Heart left ventricle (tissue), 16 donors: ENCODE measurements at places on chromosomes 5 and 9. TPM values are rescaled to one million over a fixed set of nuclear protein-coding genes. Genes with fewer than 3 reads are reported as not detected.

DNA sequence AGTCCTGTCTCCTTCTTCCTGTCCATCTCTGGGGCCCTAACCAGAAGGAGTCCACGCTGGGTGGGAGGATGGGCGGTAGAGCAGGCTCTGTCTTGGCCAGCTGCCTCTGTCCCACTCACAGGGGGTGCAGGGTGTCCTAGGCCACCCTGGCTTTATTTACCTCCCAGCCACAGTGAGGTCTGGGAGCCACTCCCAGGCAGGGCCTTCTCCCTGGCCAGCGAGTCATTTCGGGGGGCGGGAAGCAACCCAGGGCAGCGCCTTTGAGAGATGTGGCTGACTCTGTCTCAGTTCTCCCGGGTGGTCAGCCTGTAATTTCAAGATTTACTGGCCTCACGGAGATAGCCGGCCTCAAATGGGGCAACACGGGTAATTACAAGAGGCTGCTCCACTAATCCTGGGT, 67.4 kb upstream of the PTCH1 start:
- no peak overlapping the region for H3K27ac ChIP-seq
- H3K27me3 ChIP-seq, result no peaks in the 10 kb centered on the region
- no peaks in the 10 kb centered on the region for H3K36me3 ChIP-seq
- H3K4me1 ChIP-seq, result no peaks in the 10 kb centered on the region

DNA sequence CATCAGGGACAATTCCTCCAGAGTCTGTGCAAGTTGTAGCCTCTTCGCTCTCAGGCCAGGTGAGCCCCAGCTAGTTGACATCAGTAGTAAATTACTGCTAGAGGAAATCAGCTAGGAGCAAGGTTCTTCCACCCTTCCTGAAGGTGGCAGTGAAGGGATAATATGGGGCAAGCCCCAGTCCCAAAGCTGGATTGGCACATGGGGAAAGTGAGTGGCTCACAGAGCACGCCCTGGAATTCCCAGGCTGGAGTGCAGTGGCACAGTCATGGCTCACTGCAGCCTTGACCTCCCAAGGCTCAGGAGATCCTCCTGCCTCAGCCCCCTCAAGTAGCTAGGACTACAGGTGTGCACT, 82.1 kb downstream of the CYFIP2 start:
- H3K27ac ChIP-seq, result no peak overlapping the region
- no peak for DNase-seq
- no peak overlapping the region for H3K4me3 ChIP-seq
- H3K4me1 ChIP-seq, result no peaks in the 10 kb centered on the region
- H3K36me3 ChIP-seq, result no peaks in the 10 kb centered on the region

GRCh38 chr5:146040527-146040926, 64.8 kb downstream of the PLAC8L1 start:
- H3K27ac ChIP-seq, result peak overlapping the region; percentile 54
- no peaks in the 10 kb centered on the region for H3K27me3 ChIP-seq
- peak; percentile 45 for DNase-seq

DNA sequence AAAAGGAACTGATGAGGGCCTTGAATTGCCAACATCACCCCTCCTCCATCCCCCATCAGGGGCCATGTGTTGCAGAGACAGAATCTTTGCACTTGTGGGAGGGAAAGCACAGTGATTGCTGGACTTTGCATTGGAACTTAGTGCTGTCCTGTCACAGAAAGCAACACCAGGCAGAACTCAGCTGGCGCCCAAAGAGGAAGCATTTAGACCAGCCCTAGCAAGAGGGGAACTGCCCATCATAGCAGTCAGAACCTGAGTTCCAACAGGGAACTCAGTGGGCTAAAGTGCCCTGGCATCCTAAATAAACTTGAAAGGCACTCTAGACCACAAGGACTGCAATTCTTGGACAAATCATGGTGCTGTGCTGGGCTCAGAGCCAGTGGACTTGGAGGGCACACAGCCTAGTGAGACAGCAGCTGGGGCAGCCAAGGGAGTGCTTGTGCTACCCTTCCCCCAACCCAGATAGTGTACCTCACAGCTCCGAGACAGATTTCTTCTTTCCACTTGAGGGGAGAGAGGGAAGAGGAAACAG, 128.1 kb downstream of the ACTL7B start:
- no peak overlapping the region for H3K4me3 ChIP-seq
- DNase-seq, result peak; percentile 72
- no peaks in the 10 kb centered on the region for H3K4me1 ChIP-seq
- H3K27ac ChIP-seq, result no peak overlapping the region

GRCh38 chr5:68554571-68555279, 339.2 kb downstream of the PIK3R1 start:
- H3K4me3 ChIP-seq, result no peak overlapping the region
- no peak overlapping the region for H3K27ac ChIP-seq
- H3K4me1 ChIP-seq, result no peaks in the 10 kb centered on the region
- H3K36me3 ChIP-seq, result no peaks in the 10 kb centered on the region

GRCh38 chr5:106399391-106399790, 1271.3 kb downstream of the EFNA5 start:
- no peak overlapping the region for H3K27ac ChIP-seq
- H3K4me3 ChIP-seq, result no peak overlapping the region
- no peaks in the 10 kb centered on the region for H3K27me3 ChIP-seq
- H3K4me1 ChIP-seq, result no peaks in the 10 kb centered on the region

DNA sequence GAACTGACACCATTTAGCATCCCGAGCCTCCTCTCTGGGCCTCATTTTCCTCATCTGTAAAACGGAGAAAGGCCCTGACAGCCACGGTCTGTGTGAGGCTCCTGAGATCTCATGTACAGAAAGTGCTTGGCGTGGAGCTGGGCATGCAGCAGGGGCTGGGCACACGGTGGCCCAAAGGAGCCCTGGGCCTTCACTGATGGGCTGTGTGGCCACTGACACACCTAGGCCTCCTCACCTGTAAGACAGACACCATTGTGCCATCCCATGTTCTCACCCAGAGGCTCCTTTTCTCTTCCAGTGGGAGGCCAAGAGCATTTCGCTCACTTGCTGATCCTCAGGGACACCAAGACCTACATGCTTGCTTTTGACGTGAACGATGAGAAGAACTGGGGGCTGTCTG, 1.6 kb downstream of the ORM1 start:
- no peaks in the 10 kb centered on the region for H3K4me1 ChIP-seq
- H3K36me3 ChIP-seq, result no peaks in the 10 kb centered on the region
- no peak overlapping the region for H3K27ac ChIP-seq
- DNase-seq, result no peak
- no peaks in the 10 kb centered on the region for H3K27me3 ChIP-seq
- H3K4me3 ChIP-seq, result no peak overlapping the region

DNA sequence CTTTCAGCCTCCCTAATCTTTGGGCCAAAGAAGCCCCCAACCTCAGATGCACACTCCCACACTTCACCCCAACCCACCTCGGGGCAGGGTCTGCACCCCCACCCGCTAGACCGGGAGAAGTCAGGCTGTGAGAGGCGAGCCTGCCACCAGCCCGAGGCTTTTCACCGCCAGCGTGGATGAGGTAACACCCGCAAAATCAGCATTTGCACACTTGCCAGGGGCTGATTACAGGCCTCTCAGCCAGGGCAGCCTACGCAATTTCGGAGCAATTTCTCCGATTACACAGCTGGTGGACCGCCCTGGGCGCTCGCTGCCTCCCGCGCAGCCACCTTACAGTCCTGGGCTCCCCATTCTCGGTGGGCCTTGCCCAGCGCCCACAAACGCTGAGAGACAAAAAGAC, 68.5 kb downstream of the FOXD1 start:
- H3K36me3 ChIP-seq, result no peaks in the 10 kb centered on the region
- H3K4me3 ChIP-seq, result no peak overlapping the region
- peaks cover 57% of the 10 kb centered on the region for H3K27me3 ChIP-seq
- no peak for DNase-seq

DNA sequence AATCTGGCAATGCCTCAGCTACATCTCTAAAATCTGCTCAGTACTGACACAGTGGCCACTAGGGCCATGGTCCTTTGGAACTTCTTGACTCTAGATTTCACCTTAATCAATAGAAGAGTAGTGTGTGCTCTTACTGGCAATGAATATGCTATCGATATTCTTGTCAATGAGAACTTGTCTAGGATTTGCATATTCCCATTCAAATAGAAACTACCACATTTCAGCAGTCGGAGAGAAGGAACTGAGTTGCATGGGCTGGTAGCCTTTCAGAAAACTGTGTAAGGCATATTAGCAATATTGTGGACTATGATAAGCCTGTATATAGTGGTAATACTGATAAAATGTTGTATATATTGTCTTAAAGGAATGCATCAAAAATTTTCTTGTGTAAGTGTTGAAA, 45.3 kb upstream of the NAA35 start:
- H3K27ac ChIP-seq, result no peak overlapping the region
- no peak overlapping the region for H3K4me3 ChIP-seq
- no peaks in the 10 kb centered on the region for H3K4me1 ChIP-seq
- no peak for DNase-seq
- H3K36me3 ChIP-seq, result no peaks in the 10 kb centered on the region

The LRRC19 gene
- not detected for polyA plus RNA-seq

The PALM2AKAP2 gene
- polyA plus RNA-seq, result 4.1 TPM

The ZNF483 gene
- polyA plus RNA-seq, result 0.22 TPM

The TMOD1 gene
- 136 TPM for polyA plus RNA-seq

The C9 gene
- polyA plus RNA-seq, result not detected

The CD274 gene
- polyA plus RNA-seq, result 3.5 TPM

The WDR31 gene
- 7.0 TPM for polyA plus RNA-seq
